ENCODE measurements at places on chromosomes 12 and 14.

GRCh38 chr12:104768033-104768432, 190.1 kb downstream of the SLC41A2 start:
- DNase-seq, result no peak

DNA sequence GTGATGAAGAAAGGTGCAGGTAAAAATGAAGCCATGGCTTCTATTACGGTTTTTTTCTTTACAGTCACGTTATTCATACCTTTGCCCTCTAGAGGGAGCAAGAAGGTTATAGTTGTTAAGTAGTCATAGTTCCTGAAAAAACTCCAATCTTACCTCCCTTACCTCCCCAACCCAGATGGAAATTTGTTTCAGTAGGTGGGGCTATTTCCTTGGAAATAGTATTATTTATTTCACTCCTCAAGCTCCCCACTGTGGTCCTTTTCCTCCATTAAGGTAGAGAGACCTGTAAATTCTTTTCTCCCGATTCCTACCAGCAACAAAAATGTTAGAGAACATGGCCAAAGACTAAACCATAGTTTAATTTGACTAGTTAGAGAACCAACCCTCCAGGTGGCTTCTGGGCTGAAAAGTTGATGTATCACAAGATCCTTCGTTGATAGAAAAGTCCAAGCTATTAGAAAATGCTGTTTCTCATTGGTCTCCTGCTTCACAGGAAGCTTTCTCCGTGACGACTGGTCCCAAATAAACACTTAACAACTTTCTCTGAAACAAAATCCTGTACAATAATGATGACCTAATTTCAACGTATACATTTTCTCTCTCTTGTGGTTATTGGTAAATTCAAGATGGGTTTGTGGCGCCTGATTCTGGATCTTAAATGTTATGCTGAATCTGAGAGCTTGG, 43.5 kb downstream of the TMX1 start:
- peak; percentile 44 for DNase-seq

DNA sequence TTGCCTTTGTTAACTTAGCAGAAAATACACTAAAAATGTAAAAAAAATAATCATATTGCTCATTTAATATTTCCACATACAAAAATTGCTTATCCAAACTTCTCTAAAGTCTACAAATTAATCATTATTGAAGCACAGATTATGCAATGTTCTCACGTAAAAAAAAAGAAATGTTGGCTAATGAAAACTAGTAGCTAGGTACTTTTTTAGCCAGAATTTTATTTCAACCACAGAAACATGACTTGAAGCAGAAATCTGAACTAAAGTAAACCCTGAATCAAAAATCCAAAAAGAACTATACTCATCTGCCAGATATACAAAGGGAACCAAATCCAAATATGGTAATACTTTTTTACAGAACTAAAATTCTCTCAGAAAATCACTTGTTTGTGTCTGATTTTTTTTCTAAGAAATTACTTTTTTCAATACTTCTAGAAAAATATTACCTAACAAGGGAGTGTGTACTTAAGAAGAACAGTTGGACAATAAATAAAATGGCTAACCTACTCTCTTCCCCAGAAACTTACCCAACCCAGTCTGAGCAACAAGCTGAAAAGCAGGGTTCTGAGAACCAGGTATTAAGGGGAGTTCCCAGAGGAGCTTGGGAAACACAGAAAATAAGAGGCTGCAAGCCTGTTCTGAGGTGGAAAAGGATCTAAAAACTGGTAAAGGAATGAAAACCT, 78.4 kb upstream of the RAP1B start:
- no peak for DNase-seq

- DNase-seq, result no peak
Measured at GRCh38 chr14:104223101-104224041, 85.0 kb downstream of the KIF26A start.

GRCh38 chr12:90575995-90576394, 379.0 kb downstream of the CCER1 start:
- DNase-seq, result no peak

GRCh38 chr12:90126125-90126524, 417.5 kb upstream of the ATP2B1 start:
- DNase-seq, result no peak

All from foreskin melanocyte (primary cell).